ENCODE measurements at places on chromosomes 2 and 18.

GRCh38 chr2:5433855-5434254 is 258.3 kb upstream of the SOX11 start:
- no peak for DNase-seq

DNA sequence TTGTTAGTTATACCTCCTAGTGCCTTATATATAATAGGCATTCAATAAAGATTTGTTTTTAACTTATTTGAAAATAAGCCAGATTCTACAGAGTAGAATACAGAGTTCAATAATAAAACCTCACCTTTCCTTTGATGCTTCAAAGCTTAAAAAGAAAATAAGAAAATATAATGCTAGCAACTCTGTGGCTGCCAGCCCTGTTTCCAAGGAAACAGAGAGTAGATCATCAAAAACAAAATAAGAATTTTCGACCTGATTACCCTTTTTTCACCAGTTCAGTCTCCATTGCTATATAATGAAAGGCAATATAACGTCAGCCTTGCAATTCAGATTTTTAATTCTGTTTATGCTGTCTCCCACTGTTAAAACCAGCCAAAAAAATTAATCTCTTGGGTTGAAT is 8.9 kb upstream of the PGAP1 start:
- no peak for DNase-seq

GRCh38 chr18:58668211-58668610 is 3.1 kb upstream of the MALT1 start:
- DNase-seq = no peak

- DNase-seq = no peak
Measured at GRCh38 chr2:50529600-50530218, 502.2 kb downstream of the NRXN1 start.

DNA sequence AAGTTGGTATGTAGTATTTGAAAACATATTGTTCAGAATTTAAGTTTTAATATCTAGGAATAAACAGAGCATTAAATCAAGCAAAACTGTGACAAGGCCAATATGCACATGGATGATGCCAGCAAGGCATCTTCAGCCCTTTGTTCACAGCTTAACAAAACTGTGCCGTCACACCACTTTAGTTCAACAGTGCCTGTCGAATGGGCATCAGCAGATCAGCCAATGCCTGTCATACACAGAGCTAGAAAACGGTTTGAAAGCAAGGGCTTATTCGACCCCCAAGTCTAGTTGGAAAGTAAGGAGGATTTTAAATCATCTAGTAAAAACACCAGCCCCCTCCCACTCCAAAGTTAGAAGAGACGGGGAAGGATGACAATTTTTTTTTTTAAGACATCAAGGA is 16.7 kb downstream of the ZEB2 start:
- DNase-seq = no peak

DNA sequence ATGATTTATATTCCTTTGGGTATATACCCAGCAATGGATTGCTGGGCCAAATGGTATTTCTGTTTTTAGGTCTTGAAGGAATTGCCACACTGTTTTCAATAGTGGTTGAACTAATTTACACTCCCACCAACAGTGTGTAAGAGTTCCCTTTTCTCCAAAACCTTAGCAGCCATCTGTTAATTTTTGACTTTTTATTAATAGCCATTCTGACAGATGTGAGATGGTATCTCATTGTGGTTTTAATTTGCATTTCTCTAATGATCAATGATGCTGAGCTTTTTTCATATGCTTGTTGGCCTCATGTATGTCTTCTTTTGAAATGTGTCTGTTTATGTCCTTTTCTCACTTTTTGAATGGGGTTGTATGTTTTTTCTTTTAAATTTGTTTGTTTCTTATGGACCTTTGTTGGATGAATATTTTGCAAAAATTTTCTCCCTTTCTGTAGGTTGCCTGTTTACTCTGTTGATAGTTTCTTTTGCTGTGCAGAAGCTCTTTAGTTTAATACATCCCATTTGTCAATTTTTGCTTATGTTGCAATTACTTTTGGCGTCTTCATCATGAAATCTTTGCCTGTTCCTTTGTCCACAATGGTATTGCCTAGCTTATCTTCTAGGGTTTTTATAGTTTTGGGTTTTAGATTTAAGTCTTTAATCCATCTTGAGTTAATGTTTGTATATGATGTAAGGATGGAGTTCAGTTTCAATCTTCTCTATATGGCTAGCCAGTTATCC is 119.7 kb upstream of the XIRP2 start:
- no peak for DNase-seq

DNA sequence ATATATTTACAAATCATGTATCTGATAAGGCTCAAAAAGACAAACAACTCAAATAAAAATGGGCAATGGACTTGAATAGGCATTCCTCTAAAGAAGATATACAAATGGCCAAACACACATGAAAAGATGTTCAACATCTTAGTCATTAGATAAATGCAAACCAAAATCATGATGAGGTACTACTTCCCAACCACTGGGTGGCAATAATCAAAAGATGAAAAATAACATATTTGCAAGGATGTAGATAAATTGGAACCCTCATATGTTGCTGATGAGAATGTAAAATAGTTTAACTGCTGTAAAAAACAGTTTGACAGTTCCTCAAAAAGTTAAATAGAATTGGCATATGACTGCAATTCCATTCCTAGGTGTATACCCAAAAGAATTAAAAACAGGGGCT is 132.3 kb downstream of the TTC32 start:
- no peak for DNase-seq

DNA sequence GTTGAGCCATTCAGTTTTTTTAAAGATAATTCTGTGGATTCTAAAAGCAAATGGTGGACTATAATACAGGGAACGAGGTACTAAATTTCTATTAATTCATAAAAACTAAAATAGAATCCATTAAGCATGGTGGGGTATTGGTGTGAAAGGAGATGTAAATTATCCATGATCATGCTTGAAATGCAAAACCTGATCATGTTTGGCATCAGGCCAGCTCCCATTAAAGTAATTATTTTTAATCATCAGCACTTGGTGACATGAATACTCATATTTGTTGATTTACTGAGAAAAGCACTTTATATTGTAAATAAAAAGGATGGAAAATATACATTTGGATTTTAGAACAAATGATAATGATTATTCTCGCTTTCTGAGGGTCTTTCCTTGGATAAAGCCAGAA is 232.3 kb upstream of the MEIS1 start:
- DNase-seq = no peak

GRCh38 chr2:169393068-169393590 is 30.8 kb upstream of the LRP2 start:
- DNase-seq = no peak

GRCh38 chr2:205361970-205362369 is 320.3 kb upstream of the NRP2 start:
- DNase-seq = no peak

DNA sequence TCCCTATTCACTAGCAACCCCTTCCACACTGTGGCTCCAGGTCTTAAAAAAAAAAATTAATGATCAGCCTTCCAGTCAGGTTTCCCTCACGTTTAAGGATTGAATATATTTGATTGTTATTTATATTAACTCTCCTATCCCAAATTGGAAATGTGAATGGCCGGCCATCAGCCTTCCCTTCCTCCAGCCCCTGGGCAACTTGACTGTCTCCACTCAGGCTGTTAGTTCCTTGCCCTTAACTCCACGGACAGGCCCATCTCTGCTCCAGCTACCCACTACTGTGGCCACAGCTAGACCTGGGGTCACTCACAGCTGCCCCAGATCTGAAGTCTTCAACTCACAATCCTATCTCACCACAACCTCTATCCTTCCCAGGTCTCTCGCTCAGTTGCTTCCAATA is 39.9 kb downstream of the THOC1 start:
- no peak for DNase-seq

- no peak for DNase-seq
Measured at GRCh38 chr2:75577280-75577679, 16.5 kb upstream of the EVA1A start.

DNA sequence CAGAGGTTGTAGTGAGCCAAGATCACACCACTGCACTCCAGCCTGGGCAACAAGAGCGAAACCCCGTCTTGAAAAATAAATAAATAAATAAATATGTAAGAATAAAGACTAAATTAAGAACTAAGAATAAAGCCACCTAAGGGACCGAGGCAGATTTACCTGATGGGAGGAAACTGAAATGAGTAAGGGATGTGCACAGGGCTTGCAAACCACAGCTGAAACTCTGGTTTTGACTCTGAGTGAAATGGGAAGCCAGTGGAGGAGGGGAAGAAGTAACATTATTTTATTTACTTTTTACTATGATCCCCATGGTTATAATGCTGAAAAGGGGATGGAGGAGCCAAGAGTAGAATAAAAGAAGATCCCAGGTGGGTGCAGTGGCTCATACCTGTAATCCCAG is 107.3 kb downstream of the CABYR start:
- no peak for DNase-seq

GRCh38 chr2:3113122-3113521 is 264.5 kb downstream of the EIPR1 start:
- no peak for DNase-seq

DNA sequence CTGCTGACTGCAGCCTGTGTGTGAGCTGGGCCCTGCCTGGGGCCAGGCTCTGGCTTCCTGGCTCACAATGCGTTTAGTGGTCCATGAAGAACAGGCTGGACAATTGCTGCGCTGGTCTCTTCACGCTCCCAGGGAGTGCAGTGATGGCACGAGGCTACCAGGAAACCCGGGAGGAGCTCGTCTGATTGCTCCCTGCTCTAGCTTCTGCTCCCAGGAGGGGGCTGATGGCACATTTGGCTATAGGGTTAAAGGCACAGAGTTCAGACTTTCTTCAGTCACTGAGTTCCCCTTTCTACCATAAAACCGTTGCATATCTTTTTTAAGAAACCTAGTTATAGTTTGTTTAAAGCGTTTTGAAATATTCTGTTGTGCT is 60.1 kb downstream of the KCNF1 start:
- no peak for DNase-seq

DNA sequence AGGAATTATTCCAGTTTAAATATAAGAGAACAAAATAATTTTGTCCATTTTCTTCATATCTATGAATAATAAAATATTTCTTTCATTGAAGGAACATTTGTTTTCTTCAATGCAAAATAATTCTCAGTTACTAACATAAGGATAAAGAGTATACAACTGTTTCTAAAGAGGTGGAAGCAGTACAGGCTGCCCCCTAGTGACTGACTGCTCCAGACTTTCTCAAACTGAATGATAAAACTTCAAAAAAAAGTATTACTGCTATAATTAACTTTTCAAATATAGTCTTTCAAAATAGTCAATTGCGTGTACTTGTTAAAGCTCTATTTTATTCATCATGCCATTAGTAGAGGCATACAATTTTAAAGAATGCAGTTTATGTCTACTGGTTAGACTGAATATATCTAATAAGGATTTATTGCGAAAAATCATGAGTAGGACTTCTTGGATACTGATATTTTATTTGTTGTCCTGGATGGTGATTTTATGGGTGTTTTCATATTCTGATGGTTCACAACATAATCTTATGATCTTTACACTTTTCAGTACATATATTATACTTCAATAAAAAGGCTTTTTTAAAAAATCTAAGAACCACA is 100.1 kb downstream of the WDPCP start:
- no peak for DNase-seq

GRCh38 chr2:71948781-71949536 is 198.7 kb downstream of the CYP26B1 start:
- no peak for DNase-seq

- no peak for DNase-seq
Measured at GRCh38 chr2:9234680-9235146, 28.1 kb downstream of the ASAP2 start.

DNA sequence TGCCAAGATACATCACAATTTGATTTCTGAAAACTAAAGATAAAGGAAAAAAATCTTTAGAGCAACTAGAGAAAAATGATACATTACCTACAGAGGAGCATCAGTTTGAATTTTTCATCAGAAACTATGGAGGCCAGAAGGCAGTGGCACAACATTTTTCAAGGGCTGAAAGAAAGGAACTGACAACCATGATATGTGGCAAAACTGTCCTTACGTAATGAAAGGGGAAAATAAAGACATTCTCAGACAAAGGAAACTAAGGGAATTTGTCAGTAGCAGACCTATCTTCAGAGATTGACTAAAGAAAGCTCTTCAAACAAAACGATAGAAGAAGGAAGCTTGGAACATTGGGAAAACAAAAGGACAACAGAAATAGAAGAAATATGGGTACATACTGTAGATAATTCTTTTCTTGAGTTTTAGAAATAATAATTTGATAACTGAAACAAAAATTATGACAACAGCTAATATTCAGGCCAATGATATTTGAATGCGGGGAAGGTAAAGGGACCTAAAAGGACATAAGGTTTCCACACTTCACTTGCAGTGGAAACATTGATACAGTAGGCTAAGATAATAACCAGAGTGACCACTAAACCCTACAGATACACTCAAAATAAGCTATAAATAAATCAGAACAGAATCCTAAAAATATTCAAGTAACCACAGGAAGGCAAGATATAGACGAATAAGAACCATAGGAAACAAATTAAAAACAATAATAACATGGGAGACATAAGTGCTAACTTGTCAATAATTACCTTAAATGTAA is 70.0 kb upstream of the NPAS2 start:
- DNase-seq = no peak

DNA sequence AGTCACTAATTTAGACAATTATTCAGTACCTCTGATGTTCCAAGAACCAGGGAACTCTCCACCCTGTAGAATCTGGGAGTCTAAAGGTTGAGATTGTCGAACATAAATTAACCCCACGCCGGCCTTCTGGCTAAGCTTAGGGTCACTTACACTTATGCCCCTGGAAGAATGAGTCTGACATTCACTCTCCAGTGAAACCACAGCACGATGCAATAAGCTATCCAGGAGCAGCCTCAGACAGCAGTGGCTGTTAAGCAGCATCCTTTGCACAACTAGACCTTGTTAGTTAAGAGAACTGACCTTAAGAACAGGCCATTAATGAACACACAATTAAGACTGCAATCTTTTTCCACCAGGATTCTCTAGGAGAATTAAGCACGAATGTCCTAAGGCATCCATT is 25.0 kb downstream of the SH3YL1 start:
- no peak for DNase-seq

DNA sequence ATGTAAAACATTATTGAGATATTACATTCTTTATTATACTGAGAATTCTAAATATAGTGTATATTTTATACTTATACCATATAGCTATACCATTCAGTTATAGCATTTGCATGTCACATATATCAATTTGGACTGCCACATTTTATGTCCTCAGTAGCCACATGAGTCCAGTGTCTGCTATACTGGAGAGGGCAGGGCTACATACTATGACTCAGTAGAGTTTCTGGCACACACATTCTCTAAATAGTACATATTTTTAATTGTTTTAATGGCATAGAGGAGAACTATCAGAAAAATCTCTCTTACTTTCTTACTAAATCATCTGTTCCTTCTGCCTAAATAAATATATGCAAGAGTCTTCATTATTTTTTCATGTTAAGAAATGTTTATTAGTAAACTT is 55.4 kb upstream of the COL5A2 start:
- no peak for DNase-seq
